ENCODE measurements at places on chromosomes 5 and 9. TPM values are rescaled to one million over a fixed set of nuclear protein-coding genes. Genes with fewer than 3 reads are reported as not detected.

The RNF180 gene
- 14.0 TPM for total RNA-seq

DNA sequence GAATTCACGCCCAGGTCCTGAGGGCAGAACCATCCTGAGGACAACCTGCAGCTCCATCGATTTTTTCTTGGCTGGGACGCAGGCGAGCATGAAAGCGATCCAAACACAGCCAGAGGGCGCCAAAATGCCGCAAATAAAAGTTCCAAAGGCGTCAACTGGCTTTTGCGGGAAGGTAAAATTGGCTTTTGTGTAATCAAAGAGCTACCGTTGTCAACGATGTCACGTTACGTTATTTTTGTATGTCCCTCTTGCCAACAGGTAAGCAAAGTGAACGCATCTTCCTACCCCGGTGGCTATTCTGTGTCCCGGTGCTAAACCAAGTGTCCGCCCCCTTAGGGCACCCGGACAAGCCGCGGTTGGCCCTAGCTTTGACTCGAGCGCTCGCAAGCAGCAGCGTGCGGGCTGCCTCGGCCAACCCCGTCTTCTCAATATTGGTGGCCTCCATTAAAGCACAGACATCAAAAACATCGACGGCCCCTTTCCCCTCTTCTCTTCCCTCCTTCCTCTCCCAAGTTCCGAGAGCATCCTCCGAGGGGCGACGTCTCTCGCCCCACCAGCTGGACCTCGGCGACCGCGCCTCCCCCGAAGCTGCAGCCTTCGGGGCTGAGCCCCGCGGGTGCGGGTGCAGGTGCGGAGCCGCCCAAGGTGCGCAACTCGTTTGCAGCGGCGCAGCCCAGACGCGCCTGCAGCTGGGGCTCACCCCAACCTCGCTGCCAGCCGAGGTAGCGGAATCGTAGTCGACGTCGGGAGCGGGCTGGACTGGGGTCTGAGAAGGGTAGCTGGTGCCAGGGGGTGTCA lies 1.1 kb upstream of the BASP1 start:
- DNase-seq = peak; percentile 92

DNA sequence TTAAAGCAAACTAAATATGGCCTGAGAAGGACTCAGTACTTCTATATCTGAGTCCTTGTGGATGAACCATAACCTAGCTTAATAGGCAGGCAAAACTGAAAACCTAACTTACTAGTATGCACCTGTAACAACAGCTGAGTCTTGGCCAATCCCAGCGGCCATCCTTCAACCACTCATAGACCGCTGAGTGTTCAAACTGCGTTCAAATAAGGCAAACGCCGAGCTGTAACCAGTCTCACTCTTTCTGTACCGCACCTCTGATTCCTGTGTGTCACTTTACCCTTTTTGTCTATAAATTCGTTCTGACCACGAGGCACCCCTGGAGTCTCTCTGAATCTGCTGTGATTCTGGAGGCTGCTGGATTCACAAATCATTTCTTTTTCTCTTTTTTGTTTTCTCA lies 170.5 kb downstream of the COL23A1 start:
- DNase-seq = no peak

- no peak for DNase-seq
Observed at GRCh38 chr9:113720495-113720894, 155.6 kb upstream of the ZNF618 start.

DNA sequence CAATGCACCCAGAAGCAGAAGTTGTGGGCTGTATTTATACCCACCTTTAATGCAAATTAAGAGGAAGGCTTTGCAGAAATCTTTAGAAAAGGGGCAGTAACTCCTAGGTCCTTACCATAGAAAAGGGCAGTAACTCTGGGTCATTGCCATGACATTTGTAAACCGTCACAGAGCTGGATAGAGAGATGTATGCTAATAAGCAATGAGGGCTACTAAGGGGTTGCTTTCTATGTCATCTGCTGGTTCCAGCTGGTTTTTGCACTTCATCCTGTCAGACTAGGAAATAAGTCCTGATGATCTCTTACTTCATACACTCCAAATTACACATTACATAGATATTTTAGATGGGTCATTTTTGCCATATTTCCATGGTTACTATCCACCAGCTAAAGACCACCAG lies 299.1 kb upstream of the TYRP1 start:
- DNase-seq = no peak

GRCh38 chr9:13557746-13558145 lies 278.3 kb upstream of the MPDZ start:
- DNase-seq = no peak

DNA sequence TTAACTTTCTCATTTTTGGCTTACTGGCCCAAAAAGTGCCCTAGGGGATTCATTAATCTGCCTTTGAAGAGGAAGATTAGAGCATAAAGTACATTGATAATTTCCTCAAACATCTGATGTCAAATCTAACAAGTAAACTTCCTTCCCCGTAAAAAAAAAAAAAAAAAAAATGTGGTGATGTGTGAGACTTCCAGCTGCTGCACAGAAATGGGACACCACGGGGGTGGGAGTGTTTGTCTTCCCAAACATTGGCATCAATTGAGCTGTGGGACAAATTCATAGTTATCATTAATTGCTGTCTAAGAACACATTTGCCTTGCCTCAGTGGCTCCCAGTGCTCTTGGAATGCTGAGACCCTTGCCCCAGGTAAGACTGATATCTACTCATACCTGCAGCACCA lies 149.6 kb downstream of the ADAMTS12 start:
- DNase-seq = no peak

DNA sequence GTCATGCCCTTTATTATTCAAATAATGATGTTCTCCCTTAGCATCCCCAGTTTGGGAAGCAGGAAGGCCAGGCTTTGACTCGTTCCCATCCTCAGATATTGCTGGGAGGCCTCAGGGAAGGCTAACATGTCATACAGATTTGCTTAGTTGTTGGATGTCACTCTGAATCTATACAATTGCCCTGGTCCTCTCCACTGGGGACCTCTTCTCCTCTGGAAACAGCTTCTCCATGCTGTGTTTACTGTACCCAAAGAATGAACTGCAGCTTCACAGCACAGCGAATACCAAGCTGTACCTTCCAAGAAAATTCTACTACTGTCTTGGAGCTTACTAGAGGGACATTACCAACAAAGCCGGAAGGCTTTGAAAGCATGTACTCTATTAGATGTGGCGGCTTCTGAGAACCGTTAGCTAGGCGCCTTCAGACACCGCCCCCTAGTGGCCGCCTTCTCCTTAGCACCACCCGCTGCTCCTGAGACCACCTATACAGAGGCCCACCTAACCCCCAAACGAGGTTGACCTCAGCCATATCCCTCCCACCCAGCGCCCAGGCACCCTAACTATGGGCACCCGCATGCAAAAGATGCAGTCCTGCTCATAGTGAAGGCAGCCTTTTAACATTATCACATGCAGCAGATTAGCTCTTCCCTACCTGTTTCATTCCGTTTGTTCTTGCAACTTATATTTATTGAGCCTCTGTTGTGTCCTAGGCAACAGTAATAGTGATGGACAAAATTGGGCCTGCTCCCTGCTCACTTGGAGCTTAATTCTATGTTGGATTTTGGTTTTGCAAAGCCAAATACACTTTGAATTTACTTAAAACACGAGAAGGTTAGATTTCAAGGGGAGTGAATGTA lies 34.9 kb upstream of the FOXI1 start:
- DNase-seq = no peak

- no peak for DNase-seq
Observed at GRCh38 chr5:68200288-68200687, 15.3 kb upstream of the PIK3R1 start.

- no peak for DNase-seq
Observed at GRCh38 chr5:139482050-139482889, at the start of gene STING1. Gene STING1, minus strand, starts transcription at chr5:139482758. Its CDS starts 1,054 bp downstream, at chr5:139481704.

GRCh38 chr9:133664173-133665050 lies 28.2 kb downstream of the DBH start:
- no peak for DNase-seq

GRCh38 chr5:177498013-177498787 lies 796 bp upstream of the PDLIM7 start:
- DNase-seq = no peak

The PLAC8L1 gene
- total RNA-seq = not detected

DNA sequence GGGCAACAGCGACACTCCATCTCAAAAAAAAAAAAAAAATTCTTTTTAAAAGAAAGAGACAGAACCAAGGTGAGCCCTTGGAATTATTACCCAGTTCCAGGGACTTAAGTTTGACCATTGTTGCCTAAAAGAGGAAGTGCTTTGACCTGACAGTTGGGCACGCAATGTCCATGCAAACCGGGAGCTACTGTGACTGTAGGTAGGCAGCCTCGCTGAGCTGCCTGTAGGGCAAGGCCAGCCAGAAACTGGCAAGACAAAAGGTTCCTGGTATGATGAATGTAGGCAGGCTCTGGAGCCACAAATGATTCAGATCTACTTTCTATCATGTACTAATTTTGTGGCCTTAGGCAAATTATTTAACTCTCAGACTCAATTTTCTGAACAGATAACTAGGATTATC lies 334.8 kb upstream of the ZNF462 start:
- DNase-seq = no peak

The TEX48 gene
- not detected for total RNA-seq

- no peak for DNase-seq
Observed at GRCh38 chr9:76610011-76610352, 151.0 kb downstream of the GCNT1 start.

DNA sequence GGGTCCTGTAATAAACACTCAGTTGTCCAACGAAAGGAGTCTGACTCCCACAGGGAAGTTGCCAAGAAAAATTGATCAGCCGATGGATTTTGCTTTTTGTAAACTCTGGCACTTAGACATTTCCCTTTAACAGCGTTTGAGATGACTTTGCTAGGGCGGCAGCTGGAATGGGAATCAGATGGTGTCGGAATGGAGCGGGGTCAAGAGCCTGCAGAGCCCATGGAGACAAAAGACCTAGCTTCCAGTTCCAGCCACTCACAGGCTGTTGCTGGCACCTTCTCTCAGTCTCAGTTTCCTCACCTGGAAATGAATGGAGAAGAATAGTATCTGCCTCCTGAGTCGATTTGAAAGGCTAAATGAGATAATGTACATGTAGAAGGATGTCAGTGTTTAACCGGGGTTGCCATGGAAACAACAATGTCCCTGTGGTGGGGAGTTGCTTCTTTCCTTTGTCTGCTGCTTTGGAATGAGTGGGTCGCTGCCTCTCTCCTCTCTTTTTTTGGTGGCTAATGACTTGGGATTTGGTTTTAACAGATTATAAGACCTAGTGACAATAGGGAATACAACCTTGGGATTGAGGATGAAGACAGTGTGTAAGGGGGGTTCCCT lies 137.4 kb downstream of the GAS1 start:
- DNase-seq = no peak

DNA sequence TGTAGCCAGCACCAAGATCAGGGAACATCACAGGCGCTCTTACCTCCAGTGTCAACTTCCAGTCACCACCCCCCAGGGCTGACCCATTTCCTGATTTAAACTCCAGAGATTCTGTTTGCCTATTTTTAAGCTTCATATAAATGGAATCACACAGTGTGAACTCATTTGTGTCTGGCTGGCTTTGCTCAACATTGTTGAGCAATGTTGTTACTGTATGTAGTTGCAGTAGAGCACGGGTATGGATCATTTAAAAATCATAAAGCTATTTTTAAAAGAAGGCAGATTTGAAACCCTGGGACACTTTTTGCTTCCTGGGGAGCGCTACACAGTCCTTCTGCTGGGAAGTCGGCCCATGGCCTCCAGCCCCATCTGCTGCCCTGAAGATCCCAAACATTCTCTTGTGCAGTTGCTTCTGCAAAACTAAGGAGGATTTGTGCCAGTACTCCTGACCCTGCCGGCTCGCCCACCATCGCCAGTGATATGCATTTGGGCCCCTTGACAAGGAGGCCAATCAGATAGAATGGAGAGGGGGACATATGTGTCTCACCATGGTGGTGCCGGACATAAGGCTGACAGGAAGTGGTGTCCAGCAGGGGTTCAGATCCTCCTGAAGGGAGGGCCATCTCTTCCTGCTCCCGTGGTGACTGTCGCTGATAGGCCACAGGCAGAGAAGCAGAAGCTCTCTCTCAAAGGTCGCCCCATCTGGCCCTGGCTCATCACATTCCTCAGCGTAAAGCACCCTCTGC lies 13.3 kb downstream of the DCANP1 start:
- DNase-seq = no peak

The DOK3 gene
- total RNA-seq = 12.0 TPM

GRCh38 chr9:109342878-109343277 lies 22.0 kb upstream of the EPB41L4B start:
- DNase-seq = no peak

The GRM6 gene
- not detected for total RNA-seq

The SLC2A6 gene
- total RNA-seq = 3.7 TPM

GRCh38 chr9:35518981-35519679 lies 29.2 kb downstream of the RUSC2 start:
- DNase-seq = no peak

- no peak for DNase-seq
Observed at GRCh38 chr9:69877852-69878514, 57.4 kb downstream of the CFAP95 start.

The NR2F1 gene
- total RNA-seq = 97.2 TPM

DNA sequence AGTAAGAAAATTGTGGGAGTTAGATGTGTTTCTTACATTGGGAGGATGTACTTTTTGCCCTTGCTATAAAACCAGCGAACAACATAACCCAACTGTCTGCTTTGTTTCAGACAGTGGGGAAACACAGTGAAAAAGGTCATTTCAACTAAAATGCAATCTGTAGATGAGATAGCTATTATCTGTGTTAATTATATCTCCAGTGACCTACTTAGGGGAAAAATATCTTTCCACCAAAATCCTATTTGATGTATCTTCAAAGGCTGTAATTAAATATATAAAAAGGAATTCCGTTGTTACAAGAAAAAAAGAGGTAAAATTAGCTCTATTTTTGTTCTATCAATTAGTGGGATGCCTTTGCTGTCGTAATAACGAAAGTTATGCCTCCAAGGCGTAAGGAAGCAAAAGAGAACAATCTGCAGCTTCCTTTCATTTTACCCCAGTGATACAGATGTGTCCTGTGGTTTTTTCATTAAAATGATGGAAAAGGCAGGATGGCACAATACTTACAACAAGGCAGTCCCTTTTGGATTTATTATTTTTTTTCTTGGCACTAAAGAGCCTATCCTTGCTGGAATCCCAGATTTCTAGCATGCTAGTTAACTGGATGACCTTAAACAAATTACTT lies 100.9 kb downstream of the GNA14 start:
- no peak for DNase-seq

DNA sequence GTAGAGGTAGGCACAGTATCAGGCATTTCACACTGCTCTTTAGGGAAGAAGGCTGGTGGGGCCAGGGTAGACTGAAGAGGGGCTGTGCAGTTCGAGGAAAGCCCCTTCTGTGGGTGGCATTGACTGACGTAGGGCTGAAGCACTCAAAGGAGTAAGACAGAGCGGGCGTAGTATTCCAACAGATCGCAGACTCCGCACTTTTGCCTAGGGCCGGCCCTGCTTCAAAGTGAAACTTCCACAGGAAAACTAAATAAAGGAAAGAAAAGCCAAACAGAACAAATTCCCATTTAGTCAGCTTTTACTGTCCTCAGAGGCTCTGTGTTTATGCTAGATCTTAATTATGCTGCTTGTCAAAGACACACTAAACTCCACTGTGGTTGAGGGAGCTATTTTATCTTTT lies 493.0 kb upstream of the WWC1 start:
- no peak for DNase-seq

GRCh38 chr9:90953200-90953599 lies 151.6 kb downstream of the SYK start:
- no peak for DNase-seq

GRCh38 chr5:34724741-34725140 lies 68.6 kb downstream of the RAI14 start:
- DNase-seq = no peak

Data from vagina (tissue), 2 donors.